Stimulated activated naive CD8-positive, alpha-beta T cell treated with anti-CD3 and anti-CD28 coated beads, Interleukin-15, amount 100 ng/mL, for 72 hours (primary cell): ENCODE measurements at places on chromosomes 7 and 10.
A peak's percentile ranks its signal among the peaks of the same experiment; 100 is the strongest.

DNA sequence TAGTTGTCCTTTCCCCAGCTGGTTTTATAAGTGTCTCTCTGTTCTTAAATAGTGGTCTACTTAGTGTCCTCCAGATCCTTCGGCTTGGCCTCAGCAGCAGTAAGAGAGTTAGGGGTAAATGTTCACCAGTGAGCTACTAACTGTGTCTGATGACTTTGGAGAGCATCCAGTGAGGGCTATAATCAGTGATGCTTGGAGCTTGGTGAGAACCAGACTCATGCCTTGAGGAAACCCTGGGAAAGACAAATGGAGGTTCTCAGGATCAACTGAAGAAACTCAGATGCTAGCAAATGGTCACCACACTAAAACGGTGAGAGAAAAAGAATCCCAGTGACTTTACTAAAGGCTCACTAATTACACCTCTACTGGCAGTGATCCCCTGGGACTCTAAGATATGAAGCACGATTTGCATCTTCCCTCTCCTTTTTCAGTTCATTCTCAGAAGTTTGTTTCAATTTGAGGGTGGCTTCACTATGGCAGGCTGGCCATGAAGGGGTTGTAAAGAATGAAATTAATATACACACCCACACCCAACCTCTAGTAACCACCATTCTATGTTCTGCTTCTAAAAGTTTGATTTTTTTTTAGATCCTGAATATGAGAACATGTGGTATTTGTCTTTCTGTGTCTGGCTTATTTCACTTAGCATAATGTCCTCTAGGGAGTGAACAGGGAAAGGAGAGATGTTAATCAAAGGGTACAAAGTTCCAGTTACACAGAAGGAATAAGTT, 177.9 kb downstream of the PDE1C start:
- no peak for DNase-seq

GRCh38 chr7:105794741-105795729, 81.4 kb downstream of the ATXN7L1 start:
- no peak for DNase-seq

DNA sequence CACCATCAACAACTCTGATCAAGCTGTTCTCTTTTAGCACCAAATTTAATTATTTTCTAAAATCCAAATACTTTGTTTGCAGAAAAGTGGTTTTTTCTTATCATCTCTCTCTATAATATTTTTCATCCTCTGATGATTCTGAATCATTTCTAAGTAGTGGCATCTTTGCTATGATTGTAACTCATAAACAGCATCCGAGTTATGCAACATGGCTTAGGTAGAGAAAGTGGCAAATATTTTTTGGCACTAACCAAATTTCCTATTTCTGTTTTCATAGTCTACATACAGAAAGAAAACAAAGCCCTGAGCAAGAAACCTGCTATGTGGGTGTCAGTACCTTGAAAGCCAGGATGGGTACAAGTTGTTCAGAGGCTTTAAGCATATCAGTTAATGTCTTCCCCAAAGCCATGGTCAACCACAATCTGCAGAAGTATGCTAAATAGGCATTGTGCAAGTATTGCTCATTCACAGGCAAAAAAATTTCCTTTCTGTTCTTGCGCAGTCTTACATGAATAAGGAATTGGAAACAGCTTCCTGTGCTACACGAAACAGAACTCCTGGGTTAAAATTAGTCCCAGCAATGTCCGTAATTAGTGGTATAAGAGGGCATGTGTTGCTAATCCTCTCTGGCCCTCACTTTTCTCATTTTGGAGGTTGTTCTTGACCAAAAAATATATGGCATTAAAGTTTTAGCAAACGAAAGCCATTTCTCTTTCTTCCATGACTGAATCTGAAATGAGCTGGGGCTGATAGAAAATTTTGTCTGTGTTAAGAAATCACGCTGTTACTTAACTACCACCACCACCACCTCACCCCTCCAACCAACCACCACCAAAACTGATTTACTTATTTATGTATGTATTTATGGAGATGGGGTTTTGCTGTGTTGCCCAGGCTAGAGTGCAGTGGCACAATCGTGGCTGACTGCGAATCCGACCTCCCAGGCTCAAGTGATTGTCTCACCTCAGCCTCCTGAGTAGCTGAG, 325.6 kb upstream of the MAGI2 start:
- DNase-seq = no peak

DNA sequence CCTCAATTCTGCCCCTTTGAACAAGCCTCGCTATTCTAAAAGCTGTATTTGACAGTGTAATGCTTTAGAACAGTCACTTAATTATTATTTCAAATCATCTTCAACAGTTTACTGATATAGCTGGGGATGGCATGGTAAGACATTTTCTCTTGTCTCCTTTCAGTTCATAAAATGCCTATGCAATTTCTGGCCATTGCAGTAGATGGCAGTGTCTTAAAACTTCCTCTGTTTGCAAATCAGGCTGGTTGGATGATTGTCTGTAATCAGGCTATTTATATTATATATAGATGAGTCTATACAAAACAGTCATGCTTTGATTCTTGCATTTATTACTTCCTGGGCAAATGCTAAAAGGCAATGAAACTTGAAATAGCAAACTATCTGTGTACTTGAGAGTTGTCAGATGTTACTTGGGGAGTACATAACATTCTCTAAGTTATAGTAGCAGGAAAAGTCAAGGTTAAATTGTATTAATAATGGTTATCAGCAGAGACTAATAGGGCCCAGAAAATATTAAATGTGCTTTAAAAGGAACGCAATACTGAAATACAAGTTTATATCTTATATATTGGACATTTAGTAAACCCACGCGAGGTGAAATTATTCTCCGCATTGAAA, 55.5 kb upstream of the LHFPL3 start:
- no peak for DNase-seq

GRCh38 chr10:53619671-53620070, 847.1 kb upstream of the MBL2 start:
- DNase-seq = no peak

DNA sequence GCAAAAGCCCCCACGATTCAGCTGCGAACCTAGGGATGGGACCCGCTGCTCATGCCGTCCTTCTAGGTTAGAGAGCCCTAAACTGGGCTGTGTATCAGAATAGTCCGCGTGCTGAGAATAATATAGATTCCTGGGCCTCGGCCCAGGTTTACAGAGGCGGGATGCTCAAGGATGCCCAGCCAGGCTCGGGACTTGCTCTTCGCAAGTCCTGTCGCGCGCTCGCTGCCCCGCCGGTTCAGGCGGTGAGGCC, 266 bp upstream of the STMP1 start:
- DNase-seq = no peak

- DNase-seq = no peak
Observed at GRCh38 chr10:50937230-50937907, 51.9 kb upstream of the A1CF start.

- DNase-seq = no peak
Observed at GRCh38 chr7:102434039-102434486, 688 bp downstream of the ORAI2 start.

- DNase-seq = no peak
Observed at GRCh38 chr7:135162382-135163001, 8.0 kb downstream of the CYREN start.

- no peak for DNase-seq
Observed at GRCh38 chr7:140564643-140565042, 76.0 kb downstream of the DENND2A start.

GRCh38 chr7:77796960-77797359, 1.3 kb downstream of the TMEM60 start:
- DNase-seq = no peak

- DNase-seq = no peak
Observed at GRCh38 chr10:47278152-47278473, 21.9 kb upstream of the GDF10 start.

- no peak for DNase-seq
Observed at GRCh38 chr7:22435720-22436119, 64.3 kb downstream of the STEAP1B start.

DNA sequence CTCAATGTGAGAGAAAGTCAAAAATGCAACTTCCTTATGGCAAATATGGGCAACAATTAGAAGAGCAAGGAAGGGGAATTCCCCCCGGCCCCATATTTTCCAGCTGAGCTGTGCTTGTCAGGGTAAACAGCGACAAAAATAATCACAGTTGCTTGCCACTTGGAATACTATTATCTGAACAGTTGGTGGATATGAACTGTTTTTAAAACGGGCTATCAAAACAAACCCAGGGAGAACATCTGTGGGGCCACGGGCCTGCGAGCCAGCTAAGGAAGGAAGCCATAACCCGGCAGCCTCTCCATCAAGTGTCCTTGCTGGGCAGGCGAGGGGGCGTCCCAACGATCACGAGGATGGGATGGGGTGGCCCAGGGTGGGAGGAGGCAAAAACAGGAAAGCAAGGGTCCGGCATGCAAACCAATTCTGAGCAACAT, 228.4 kb downstream of the ARHGAP12 start:
- DNase-seq = no peak

DNA sequence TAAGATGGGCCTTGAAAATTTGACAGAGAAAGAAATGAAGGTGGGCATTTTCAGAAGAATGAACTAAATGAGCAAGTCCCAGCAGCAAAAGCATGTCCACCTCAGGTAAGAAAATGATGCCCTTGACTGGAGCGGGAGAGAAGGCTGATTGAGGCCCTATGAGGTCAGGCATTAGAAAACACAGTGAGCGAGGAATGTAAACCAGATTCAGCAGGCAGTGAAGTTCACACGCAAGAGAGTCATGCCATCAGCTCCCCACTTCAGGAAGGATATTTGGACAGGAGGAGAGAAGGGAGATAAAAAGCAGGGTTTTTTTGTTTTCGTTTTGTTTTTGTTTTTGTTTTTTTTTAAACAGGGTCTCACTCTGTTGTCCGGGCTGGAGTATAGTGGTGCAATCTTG, 166.4 kb downstream of the PPP1R17 start:
- DNase-seq = no peak

DNA sequence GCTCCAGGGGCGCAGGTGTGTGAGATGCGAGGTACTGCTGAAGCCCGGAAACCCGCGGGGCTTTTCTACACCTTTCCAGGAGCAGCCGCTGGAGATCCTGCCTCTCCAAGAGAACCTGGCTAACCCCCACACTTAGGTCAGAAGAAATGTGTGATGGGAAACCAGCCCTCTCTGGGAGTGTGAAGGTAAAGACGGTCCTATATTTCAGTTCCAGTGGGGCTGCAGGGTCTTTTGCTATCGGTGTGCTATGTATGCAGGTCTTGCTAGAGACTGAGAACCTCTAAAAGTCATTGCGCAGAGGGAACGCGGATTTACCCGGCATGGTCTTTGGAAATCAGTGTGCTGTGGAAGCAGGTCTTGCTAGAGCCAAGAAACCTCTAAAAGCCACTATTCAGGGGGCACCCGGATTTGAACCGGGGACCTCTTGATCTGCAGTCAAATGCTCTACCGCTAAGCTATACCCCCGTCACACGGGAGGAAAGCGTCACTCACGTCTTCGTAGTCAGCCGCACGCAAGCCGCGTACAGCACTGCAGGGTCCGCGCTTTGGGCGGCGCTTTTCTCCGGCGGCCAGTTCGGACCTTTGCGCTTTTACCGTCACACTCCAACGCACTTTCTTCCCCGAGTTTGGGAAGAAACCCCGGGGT, 46.0 kb downstream of the ZNF777 start:
- DNase-seq = peak; percentile 68
